ENCODE measurements at places on chromosomes 3 and 15.

DNA sequence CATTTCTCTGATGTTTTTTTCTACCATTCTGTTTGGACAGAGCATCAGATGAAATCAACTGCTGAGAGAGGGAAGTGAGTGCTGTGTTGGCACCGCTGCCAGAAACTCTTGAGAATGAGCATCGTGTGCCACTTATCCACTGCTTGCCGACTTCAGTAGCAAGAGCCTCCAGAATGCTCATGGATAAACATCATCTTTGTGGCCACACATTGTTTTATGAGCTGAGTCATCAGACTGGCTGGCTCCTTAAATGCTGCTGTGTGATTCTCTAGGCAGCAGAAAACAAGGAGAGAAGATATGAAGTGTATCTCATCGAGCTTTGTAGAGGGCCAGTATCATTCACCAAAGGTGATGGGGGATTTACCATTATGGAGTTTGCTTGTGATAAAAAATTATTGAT lies 3.4 kb upstream of the DOCK3 start:
- DNase-seq = no peak

DNA sequence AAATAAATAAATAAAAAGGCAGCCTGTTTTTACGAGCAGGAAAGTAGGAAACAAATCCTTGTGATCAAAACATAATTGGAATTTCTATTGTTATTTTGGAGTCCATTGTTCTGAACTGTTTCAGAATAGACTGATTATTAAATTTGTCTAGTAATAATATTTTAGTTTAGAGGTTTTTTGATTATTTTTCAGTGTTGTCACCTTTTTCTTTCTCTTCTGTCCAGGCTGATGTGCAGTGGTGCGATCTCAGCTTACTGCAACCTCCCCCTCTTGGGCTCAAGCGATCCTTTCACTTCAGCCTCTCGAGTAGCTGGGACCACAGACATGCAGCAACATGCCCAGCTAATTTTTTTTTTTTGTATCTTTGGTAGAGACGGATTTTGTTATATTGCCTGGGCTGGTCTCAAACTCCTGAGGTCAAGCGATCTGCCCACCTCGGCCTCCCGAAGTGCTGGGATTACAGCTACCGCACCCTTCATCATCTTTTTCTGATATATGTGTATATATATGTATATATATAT lies 38.0 kb downstream of the KAT2B start:
- DNase-seq = no peak

GRCh38 chr15:33191591-33191990 lies 2.9 kb downstream of the FMN1 start:
- DNase-seq = no peak

DNA sequence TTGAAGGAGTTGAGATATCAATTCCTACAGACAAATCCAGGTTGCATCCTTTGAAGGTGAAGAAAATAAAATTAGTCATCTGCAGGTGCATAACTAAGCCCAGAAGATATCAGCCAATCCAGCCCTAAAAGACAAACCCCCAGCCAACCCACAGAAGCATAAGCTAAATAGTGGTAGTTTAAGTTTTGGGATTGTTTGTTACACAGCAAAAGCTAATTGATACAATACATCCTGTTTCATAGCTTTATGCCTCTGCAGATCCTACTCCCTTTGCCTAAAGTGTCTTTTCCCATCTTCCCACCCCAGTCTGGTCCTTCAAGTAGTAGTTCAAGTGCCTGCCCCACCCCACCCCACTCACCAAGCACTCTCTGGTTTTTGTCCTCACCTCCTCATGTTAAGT lies 48.6 kb upstream of the CAPN7 start:
- DNase-seq = no peak

- DNase-seq = no peak
Measured at GRCh38 chr15:36005542-36005941, 459.6 kb upstream of the DPH6 start.

DNA sequence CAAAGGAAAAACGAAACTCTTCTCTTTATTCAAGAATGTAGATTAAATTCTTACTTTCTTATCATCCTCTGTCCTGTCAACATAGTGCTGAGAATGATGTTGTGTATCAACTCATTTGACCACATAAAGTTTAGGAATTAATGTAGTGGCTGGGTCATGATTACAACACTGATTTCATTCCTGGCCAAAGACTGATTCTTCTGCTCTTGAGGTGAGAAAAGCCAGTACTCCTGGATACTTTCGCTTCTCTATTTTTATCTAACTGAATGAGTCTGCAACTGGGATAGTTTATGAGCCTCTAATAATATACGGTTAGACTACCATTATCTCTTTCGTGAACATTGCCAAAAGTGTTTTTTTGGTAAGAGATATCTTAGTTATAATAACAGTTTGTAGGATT lies 173.0 kb downstream of the LPP start:
- DNase-seq = no peak

DNA sequence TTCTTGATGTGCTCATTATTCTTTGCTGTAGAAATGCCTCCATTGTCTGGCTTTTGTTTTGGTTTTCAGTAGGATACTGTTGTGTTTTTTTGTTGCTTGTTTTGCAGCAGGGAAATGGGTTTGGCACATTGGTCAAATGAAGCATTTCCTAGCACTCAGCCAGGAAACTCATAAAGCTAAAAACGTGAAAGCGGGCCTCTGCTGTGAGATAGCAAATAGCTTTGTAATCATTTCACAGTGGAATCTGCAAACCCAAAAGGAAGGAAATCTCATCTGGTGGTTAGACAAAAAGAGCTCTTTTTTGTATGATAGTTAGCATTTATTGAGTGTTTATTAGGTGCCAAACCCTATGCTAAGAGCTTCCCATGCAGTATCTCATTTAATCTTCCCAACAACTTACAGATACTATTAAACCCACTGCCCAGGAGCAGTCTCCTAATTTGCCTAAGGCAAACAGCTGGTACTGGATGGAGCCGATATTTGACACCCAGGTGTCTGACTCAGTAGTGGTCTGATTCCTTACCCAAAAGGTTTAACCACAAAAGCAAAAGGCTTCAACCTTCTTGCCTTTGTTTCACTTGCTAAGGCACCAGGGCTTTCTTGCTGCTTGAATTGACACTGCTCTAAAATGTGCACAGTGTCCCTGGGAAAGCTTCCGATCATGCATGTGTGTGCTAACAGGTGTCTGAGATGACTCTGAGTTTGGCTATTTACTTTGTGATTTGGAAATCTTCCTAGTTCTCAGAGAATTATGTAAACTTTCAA lies 527.9 kb upstream of the MDFIC2 start:
- DNase-seq = no peak

GRCh38 chr3:22101811-22102210 lies 350.8 kb upstream of the ZNF385D start:
- DNase-seq = no peak

GRCh38 chr3:110767838-110768237 lies 303.8 kb upstream of the NECTIN3 start:
- DNase-seq = no peak

DNA sequence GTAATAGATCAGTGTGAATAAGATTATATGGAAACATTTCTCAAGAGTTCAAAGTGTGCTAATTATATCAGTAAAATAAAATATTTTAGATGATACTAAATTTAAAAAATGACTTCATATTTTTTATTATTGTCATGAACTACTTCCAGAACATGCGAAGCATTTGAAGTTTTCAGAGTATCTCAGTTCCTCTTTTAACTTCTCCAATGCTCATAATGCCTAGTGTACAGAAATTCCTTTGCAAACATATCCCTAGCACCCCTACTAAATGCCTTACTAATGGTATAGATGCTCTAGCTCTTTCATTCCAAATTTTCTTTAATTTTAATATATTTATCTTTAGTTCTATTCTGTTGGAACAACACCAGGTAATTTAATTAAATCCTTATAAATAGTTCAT lies 580.4 kb downstream of the CADM2 start:
- no peak for DNase-seq

GRCh38 chr3:152084441-152085158 lies 184.1 kb upstream of the MBNL1 start:
- DNase-seq = no peak

DNA sequence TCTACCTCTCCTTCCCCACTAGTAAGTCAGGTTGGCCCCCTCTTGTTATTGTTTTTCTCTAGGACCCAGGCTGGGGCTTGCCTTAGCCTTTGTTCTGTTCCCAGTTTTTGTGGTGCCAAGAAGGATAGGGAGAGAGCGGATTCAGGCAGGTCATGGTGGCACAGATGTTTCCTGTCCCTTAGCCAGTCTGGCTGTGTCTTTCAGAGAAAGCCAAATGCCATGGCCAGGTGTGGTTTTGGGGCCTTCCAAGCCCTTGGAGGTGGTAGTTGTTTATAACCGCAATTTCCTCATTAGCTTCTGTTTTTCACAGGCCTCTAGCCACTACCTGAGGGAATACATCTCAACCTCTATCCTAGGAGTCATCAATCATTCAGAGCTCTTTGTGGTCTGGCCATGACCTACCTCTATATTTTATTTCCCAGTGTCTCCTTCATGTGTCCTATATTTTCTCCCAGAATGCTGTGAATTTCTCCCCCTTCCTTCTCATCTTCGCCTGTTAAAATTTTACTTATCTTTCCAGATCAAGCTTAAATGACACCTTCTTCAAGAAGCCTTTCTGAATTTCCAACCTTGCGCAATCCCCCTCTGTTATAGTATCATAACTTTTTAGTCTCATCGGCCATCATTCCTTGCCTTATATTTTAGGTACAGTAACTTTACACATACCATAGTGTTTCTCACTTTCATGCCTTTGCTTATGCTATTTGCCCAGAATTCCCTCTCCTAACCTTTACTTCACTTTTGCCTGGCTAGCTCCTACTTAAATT lies 38.2 kb downstream of the TIMP4 start:
- no peak for DNase-seq

GRCh38 chr15:62782071-62782841 lies 260.3 kb upstream of the TPM1 start:
- no peak for DNase-seq

DNA sequence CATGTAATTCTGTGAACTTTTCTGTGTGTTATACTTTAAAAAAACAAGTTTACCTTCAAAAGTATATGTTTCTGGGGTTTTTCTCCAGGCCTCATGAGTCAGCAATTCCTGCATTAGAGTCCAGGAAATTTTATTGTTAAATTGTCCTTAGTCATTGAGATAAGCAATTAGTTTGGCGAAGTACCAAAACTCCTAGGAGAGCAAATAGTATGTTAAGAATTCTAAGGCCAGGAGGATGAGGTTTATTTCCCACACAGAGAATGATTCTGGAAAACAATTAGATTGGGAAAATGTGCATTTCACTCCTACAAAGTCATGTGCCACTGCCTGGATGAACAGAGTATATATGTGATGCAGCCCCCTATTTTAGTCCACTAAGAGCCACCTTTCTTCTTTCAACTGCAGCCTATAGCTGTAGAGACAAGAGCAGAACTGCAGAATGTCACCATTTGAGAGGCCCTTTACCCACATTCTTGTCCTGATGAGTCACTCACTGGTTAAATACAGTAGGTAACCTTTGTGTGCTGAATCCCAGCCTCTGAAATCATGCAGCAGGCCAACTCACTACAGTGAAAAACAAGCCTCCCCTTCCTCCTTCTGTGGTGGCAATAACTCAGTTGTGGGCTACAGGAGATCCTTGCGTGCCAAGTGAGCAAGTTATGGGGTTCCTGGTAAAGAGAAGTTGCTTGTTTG lies 452.8 kb upstream of the THBS1 start:
- no peak for DNase-seq

DNA sequence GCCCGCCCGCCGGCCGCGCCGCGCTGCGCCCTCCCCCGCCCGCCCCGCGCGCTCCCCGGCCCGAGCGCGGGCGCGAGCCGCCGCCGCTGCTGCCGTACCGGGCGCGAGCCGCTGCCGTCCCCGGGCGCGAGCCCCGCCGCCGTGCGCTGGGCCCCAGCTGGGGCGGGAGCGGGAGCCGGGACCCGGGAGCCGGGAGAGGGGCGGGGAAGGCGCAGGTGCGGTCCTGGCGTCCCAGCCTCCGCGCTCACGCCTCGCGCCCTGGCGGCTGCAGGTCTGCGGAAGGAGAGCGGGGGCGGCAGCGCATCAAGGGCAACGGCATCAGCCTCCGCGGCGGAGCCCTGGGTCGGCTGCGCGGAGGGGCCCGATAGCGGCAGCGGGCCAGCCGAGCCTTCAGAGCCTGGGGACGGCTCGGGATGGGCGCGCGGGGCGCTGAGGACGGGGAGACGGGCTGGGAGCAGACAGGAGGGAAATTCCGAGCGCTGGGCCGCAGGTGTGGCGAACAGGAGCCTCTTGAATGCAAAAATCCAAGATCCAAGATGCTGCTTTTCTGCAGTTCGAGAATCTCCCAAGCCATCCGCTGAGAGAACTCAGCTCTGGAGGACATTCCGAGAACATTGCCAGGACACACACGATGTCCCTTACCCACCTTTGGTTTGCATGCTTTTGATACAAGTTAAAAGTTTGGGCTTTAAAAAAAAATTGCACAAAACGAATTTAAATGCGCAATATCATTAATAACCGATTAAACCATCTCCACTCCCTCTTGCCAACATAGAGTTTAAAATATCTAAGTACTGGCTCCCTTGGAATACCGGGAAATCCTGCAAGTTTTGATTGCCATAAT lies 251.1 kb downstream of the TJP1 start:
- DNase-seq = no peak

DNA sequence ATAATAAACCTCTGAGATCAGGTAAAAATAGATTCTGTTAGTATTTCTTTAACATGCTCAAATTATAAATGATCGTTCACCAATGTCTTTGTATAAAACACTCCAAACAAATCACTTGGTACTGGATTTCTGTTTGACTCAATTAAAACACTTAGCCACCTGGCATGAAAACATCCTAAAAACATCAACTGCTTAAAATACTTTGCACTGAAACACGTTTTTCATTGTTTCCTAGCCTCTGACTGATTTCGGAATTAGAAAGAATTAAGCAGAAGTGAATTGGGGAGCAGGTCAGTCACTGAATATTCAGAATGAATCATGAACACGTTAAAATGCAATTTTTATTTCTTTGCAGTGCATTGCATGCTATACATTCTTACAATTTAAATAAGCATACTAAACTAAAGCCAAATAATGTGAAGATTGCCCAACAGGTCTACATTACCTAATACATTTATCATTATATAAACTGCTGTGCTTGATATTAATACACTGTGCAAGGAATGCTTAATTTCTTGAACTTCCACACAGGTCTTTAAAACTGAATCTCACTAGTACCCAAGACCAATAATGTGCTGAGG lies 1.6 kb downstream of the THRB start:
- DNase-seq = no peak

DNA sequence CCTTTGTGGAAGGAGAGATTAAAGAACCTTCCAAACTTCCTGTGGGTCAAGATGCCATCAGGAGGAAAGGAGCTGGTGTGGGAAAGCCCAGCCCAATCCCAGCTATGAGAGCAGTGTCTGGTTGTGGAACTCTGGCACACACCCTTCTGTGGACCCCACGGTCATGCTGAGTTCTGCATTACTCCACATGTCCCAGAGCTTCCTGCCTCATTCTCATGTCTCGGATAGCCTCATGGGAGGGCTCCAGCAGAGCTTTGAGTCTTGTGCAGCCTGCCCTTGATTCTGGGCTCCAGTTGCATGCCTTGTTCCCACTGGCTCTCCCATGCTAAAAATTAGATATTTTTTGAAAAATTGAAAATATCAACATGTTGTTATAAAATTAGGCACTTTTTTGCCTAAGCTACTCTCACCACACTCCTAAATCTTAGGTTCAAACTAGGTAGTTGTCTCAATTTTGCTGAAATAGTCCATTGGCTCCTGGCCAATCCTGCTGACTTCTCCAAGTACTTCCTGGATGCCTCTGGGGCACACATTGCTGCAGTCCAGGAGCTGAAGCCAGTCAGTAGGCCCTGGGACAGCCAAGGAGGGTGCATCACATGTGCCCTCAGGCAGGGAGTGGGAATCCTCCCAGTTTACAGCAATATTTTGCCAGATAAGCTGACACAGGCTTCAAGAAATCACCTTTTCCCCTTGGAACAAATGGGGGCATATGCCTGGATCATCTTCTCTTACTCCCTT lies 144.3 kb downstream of the EEFSEC start:
- DNase-seq = no peak

- DNase-seq = no peak
Measured at GRCh38 chr15:101362986-101363566, 68.0 kb upstream of the SNRPA1 start.

All from activated CD8-positive, alpha-beta memory T cell treated with anti-CD3 and anti-CD28 coated beads for 48 hours (primary cell).